NCI-H2029 treated with DMSO at 0.1 percent for 48 hours (cell line): ENCODE measurements at places on chromosomes 3 and 15.

GRCh38 chr3:96831175-96831574 is 16.8 kb downstream of the EPHA6 start:
- DNase-seq, result no peak

GRCh38 chr3:43043071-43043766 is 62.7 kb downstream of the POMGNT2 start:
- no peak for DNase-seq

DNA sequence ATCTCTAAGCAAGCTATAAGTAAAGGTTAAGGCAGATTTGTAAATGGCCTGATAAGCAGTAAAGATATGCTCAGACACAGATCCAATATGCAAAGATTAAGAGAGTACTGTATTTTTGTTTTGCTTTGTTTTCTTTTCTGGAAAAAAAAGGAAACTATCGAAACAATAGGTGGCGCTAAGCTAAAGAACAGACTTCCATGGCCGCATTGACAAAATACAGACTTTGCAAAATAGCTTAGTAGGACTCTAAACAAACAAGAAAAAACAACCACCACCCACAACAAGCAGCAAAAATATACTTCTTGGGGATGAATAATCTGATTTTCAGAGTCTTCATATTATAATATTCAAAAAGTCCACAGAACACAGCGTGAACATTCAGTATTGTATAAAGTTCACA is 758.4 kb upstream of the ROBO1 start:
- DNase-seq, result no peak

GRCh38 chr3:72839057-72839456 is 9.2 kb downstream of the SHQ1 start:
- DNase-seq, result peak; percentile 28

GRCh38 chr15:62711691-62712454 is 330.7 kb upstream of the TPM1 start:
- DNase-seq, result no peak

- DNase-seq, result no peak
Measured at GRCh38 chr3:130929804-130930203, 35.9 kb downstream of the ATP2C1 start.

DNA sequence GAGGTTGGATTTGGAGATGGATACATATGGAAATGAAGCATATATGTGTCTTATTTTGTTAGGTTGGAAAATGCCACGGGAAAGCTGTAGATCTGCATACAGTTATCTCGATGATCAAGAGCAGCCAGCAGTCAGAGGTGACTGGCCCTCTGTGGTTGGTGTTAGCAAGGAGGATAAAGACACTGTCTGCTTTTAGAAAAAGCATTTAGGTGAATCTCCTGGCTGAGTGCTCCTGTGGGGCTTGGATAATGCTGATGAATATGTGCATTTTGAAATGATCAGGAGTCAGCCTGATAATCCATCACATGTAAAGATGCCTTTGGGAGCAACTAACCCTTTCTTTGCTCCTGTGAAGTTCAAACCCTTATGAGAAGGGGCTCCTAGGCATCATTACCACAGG is 24.9 kb upstream of the GLCE start:
- DNase-seq, result no peak

- no peak for DNase-seq
Measured at GRCh38 chr3:26316472-26316871, 306.1 kb upstream of the LRRC3B start.
